ENCODE measurements at places on chromosomes 5 and 9. TPM values are rescaled to one million over a fixed set of nuclear protein-coding genes. Genes with fewer than 3 reads are reported as not detected.

Gene CSF1R
- total RNA-seq = not detected

Gene MLANA
- total RNA-seq = not detected

Gene IL4
- total RNA-seq = not detected

Gene HRH2
- total RNA-seq = not detected

Gene CYFIP2
- 4.4 TPM for total RNA-seq

Gene SLC46A2
- total RNA-seq = not detected

Gene ADAMTS6
- 13.5 TPM for total RNA-seq

Gene SPATA31D4
- not detected for total RNA-seq

Gene RASEF
- total RNA-seq = 0.92 TPM

Gene PCDHA10
- not detected for total RNA-seq

Gene ELAVL2
- not detected for total RNA-seq
